Tongue (tissue), 3 donors: ENCODE measurements at places on chromosomes 11 and 22.

GRCh38 chr11:13667245-13667644, 1.2 kb upstream of the FAR1 start:
- DNase-seq = peak; percentile 36

DNA sequence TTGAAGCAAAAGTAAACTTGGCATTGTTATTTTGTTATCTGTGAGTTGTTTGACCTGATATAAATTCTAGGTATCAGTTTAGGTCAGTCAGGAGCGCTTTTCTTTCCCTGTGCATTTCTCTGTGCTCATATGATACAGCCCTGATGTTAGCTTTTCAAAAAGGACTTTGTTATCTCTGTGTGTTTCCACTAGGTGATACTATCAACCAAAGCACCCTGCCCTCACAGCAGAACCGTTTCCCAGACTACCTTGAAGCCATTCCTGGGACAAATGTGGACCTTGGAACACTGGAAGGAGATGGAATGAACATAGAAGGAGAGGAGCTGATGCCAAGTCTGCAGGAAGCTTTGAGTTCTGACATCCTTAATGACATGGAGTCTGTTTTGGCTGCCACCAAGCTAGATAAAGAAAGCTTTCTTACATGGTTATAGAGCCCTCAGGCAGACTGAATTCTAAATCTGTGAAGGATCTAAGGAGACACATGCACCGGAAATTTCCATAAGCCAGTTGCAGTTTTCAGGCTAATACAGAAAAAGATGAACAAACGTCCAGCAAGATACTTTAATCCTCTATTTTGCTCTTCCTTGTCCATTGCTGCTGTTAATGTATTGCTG, 87.7 kb upstream of the BIRC3 start:
- DNase-seq = no peak

DNA sequence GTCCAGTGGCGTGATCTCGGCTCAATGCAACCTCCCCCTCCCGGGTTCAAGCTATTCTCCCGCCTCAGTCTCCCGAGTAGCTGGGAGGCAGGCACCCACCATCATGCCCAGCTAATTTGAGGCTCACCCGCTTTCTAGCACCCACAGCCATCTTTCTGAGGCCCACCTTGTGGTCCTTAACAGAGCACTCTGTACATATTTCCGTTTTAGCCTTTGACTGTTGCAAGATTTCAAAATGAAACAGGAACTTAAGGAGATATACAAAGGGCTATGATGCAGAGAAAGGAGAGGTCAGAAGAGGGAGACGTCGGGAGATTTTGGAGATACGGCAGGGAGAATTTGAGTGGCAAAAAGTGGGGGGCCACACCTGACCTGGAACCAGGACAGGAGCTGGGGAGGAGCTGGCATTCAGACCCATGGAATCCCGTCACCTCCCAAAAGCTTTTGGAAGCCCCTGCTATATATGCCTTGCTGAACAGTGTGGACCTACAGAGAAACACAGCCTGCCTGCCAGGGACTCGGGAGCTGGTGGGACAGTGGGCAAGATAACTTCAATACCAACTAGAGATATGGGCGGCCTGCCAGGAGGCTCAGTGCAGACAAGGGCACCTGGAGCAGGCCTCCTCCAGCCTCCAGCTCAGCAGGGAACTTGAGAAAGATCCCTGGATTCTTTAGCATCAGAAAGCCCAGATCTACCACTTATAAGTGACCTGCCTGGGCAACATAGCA, 8.0 kb upstream of the CLCF1 start:
- no peak for DNase-seq

DNA sequence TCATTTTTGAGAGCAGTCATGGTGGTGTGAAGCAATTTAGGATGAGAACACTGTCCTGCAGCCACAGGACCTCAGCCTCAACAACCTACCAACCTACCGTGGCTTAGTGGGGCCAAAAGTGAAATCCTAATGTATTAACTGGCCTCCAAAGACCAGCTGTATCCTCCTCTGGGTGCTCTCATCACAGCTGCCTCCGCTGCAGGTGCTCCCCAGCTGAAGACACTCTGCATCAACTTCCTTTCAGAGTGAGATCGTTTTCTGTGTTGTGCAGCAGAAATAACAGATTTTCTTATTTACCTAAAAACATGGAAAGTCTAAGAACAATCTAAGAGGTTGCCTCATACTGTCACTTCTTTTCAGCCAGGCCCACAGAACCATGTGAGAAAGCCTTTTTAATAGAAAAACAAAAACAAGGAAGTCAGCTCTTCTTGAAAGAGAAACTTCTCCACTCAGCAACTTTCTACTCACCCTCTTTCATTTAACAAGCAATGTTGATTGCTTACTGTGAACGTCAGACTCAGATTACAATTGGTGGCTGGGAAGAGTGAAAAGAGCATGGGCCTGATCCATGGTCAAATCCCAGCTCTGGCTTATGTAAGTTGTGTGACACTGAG, 136.1 kb downstream of the TENM4 start:
- DNase-seq = no peak

DNA sequence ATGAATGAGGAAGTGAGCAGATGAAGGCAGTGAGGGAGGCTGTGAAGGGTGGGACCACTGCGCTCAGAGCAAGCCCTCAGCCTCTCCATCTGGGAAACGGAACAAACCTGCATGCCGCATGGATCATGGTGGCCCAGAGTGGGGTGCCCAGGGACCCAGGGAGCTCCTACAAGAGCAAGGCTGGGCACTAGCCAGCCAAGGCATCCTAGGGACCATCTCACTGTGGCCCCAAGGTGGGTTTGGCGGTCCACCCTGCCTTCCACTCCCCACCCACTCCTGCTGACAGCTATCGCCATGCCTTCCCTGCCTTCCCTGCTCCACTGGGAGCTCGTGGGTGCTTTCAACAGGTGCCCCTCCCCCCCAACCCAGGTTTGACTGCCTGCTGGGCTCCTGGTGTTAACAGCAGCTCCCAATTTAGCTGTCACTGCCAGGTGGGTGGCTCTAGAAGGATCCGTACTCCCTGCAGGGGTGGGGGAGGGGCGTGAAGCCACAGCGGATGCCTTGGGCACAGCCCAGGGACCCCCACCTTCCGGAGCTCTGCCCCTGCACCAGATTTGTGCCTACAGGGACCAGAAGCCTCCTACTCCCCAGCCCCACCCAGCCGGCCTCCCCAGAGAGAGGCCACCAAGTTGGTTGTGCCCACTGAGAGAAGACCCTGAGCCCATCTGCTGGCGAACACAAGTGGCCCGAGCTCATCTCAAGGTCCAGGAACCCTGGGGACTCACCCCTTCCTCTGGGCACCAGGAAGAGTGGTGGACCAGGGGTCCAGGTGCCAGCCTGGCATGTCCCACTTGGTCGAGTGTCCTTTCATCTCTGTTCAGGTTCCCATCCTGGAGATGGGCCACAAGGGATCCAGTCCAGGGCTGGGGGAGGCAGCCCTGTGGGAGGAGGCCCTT, 29.7 kb upstream of the PRODH start:
- no peak for DNase-seq

- DNase-seq = no peak
Observed at GRCh38 chr11:60720460-60720859, 4.1 kb upstream of the MS4A18 start.

GRCh38 chr22:37633625-37634416, 5.6 kb upstream of the SH3BP1 start:
- DNase-seq = peak; percentile 98

DNA sequence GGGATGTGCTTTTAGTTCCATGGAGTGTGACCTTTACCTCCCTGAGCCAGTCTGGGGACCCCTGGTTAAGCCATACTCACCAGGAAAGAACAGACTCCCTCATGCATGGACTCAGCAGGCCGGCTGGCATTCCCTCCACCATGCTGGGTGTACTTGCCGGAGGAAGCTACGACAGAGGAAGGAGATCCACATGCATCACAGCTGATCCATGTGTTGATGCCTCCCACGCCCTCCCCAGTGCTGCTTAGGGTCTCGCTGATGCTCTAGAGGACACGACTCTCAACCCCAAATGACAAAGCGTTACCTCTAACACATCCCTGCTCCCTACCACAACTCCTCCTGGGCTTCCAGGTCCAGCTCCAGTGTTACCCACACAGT, 39.8 kb downstream of the GAB4 start:
- DNase-seq = no peak

DNA sequence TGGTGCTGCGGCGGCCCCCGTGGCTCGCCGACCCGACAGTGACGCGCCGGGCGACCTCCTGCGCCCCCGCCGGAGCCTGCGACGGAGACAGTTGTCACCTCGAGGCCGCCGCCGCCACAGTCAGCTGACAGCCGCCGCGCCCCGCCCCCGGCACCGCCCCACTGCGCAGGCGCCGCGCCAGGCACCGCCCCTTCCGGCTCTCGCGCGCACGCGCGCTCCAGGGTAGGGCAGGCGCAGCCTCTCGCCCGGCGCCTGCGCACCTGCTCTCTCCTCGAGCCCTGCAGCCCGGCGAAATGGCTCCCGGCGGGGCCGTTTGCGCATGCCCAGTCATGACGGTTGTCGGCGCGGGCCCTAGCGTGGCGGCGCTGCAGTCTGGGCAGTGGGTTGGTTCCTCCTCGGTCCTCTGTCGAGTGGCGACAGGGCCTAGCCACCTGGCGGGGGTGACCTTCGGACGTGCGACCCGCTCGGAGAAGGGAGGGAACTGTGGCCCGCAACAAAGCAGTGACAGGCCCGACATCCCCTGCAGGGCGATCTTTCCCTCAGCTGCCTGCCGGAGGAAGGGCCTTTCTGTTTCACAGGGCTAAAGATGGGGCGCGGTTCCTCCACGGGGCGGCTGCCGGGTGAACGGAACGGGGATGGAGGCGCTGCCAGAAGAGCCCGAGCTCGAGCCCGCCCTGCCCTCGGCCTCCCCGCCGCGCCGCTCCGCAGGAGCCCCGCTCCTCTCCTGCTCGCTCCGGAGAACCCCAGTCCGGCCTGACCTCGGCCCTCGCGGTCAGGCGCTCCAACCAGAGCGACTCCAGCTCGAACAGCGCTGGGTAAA, at the start of gene TOLLIP:
Gene TOLLIP, minus strand, starts transcription at position 135 of the 820 bp plus-strand sequence. Its CDS starts 134 bp downstream, at position 1.
- peak; percentile 98 for DNase-seq
